ENCODE measurements at places on chromosomes 3 and 15.

DNA sequence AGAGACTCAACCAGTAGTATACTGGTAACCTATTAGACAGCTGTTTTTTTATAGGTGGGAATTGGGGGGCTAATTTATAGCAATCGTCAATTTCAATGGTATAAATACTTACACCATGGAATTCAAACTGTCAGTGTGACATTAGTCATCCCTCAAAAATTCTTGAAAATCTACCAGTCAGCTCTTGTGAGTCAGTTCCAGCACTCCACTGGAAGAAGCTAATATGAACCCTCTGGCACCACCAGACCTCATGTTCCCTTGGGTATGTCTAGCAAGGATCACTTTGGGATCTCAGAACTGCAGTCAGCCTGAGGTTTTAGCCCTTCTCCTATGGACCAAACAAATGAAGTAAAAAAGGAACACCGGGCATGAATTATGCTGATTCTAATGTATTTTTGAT, 11.8 kb upstream of the UACA start:
- no peak for DNase-seq

DNA sequence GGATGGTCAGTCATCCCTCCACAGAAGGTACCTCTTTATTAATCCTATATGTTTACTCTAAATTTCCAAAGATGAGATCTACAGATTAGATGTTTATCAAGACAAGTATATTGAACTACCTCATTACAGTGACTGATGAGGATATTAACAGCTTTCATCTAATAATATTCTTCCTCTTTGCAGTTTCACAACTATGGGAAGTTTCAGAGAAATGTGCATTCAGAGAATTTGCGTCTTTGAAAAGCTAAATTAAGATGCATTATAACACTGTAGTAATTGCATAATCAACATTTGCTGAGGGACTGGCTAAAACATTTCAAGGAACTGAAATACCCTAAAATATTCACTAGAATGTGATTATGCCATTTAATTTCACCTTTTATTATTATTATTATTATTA, 46.7 kb downstream of the MCF2L2 start:
- no peak for DNase-seq

DNA sequence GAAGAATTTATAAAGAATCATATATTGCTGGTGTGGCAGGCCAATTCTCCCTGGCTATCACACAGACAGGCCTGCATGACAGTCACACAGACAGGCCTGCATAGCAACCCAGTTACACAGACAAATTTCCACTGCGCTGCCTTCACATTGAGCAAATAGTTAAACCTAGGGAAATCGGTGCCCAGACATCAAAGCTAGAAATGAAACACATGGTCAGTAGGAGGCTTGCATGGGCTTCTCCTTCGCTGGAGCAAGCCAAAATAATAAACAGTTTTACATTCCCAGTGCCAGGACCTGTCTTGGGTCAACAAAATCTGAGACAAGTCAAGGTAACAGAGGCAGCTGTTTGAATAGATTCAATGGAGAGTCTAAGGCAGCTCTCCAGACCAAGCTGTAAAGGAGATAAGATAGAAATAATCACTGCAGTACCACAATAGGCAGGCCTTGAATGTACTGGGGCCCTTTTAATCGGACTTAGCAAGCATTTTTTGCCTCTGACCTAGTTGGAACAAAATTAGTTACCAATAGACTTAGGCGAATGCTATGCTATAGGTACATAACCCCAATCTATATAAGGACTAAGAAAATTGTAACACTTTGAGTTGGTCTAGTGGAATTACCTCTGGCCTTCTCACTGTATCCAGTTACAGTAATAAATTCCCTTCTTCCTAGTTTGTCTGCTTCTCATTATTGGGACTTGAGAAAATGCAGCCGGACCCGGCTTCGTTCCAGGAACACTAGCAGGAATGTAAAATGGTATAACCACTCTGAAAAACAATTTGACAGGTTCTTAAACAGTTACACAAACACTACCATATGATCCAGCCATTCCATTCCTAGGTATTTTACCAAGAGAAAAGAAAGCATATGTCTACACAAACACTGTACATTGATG, 274.7 kb upstream of the UBE2E2 start:
- DNase-seq: no peak

- no peak for DNase-seq
These were observed 200.7 kb upstream of the TTC14 start for GRCh38 chr3:180401226-180401625.

- no peak for DNase-seq
These were observed 222.0 kb downstream of the STT3B start for GRCh38 chr3:31754575-31755278.

- peak; percentile 20 for DNase-seq
These were observed 27.3 kb downstream of the CEP19 start for GRCh38 chr3:196684548-196685407.

DNA sequence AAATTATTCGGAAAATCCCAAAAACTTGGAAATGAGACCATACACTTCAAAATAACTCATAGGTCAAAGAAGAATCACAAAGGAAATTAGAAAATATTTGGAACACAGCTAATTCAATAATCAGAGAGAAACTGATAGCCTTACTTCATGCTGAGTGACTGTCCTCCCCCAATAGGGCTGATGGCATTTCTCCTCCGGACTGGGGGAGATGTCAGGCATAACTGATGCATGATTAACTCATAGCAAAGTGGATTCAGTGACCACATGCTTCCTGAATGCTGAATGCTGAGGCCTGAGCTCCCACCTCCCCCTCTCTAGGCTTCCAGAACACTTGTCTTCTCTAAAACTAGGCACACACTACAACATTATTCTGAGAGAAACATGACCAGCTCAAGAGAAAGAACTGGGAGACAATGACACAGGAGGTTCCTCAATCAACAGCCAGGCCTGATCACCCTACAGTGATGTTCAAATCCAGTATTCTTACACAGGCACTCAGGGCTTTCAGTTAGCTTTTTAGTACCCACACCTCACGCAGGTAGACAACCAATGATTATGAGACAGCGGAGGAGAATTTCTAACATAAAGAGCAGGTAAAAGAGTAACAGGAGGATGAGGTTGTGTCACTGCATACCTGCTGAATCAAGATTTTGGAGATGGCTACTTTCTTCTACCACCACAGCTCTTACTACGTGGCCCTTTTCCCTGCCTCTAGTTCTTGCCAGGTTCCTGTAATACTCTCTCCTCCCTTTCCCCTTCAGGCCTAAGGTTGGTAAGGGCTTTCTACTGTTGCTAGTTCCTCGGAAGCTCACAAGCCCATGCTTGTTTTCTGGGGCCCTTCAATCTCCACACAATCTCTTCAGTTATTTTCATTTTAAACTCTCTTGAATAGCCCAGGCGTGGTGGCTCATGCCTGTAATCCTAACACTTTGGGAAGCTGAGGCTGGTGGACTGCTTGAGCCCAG, 96.1 kb downstream of the FMN1 start:
- no peak for DNase-seq

DNA sequence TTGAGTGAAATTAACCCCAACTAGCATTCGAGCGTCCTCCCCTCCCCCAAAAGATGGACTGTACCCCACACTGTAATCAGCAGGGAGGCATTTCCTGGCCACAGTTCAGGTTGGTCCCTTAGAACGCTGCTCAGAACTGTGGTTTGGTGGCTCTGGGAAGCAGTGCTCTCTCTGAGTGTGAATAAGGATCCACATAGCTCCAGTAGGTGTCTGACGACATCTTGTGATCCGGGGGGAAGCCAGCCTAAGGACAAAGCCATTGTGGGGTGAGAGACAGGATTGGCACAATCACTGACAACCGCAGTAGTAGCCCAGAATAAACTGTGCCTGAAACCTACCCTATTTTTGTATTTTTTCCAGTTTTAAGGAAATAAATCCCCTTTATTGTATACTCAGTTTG, 125.3 kb downstream of the IGF1R start:
- DNase-seq: no peak

DNA sequence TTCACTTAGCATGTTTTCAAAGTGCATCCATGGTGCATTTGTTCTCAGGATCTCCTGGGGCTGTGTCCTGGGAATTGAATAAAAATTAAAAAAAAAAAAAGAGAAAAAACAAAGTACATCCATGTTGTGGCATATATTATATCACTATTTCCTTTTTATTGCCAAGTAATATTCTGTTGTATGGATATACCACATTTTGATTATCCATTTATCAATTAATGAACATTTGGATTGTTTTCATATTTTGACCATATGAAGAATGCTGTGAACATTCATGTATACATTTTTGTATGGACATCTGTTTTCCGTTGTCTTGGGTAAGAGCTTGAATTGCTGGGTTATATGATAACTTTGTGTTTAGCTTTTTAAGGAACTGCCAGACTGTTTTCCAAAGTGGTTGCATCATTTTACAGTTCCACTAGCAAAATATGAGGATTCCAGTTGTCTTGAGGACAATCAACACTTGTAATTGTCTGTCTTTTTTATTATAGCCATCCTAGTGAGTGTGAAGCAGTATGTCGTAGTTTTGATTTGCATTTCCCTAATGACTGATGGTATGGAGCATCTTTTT, 44.5 kb downstream of the CTDSPL2 start:
- DNase-seq: no peak

- DNase-seq: no peak
These were observed 142.0 kb upstream of the TMC3 start for GRCh38 chr15:81516012-81516411.

DNA sequence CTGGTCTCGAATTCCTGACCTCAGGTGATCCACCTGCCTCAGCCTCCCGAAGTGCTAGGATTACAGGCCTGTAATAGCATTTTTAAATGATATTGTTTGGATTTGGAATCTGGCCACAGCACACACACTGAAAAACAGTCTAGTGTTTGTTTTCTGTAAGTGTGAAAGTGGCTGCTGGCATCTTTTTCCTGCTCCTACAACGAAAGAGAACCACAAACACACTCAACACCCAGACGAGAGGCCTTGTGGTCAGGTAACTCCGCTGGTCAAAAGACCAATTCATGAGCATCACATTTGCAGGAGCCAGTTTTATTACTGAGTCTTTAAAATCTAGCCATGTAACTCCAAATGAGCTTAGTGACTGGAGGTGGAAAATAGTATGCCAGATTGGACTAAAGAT, 50.2 kb downstream of the IMPG2 start:
- no peak for DNase-seq

GRCh38 chr15:55494931-55495330, 13.1 kb downstream of the DNAAF4 start:
- no peak for DNase-seq

DNA sequence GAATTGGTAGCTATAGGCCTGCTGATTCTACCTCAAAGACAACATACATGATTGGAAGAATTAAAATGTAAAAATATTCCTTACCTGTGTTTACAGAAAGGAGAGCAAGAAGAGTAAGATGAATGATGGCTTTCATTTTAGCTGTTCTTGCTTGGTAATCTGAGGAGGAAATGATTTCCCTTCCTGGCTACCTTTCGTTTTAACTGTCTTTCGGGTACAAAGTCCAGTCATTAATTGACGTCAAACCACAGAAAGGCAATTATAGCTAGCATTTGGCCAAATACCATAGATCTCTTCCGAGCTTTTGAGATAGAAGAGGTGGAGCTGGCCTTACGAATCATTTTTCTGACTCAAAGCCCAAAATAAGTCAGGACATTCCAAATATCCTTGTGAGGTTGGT, at the start of gene MUC13:
TSS of gene MUC13 (minus strand) at position 175 of the 400 bp plus-strand sequence. CDS start at position 136, 39 bp downstream.
- no peak for DNase-seq

GRCh38 chr15:57158589-57158988, 217.7 kb upstream of the CGNL1 start:
- DNase-seq: peak; percentile 29

GRCh38 chr15:81783076-81783475, 262.7 kb downstream of the MEX3B start:
- no peak for DNase-seq

GRCh38 chr3:116340680-116341216, 104.5 kb downstream of the LSAMP start:
- no peak for DNase-seq

DNA sequence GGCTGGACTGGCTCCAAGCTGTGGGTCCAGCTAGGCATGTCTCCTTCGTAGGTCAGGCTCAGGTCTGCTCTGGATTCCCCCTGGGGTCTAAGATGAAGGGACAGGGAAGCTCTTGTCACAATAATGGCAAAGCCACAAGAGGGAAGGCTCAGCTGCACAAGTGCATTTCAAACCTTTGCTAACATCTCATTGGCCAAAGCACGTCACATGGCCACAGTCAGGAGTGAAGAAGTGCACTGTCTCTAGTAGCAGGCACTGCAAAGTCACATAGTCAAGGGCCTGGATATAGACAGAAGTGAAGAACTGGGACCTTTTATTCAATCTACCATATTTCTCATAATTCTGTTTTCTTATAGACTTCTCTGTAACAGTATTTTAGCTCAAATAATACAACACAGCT, 20.1 kb downstream of the DLEC1 start:
- DNase-seq: no peak

GRCh38 chr3:14491396-14492190, 48.5 kb downstream of the GRIP2 start:
- no peak for DNase-seq

DNA sequence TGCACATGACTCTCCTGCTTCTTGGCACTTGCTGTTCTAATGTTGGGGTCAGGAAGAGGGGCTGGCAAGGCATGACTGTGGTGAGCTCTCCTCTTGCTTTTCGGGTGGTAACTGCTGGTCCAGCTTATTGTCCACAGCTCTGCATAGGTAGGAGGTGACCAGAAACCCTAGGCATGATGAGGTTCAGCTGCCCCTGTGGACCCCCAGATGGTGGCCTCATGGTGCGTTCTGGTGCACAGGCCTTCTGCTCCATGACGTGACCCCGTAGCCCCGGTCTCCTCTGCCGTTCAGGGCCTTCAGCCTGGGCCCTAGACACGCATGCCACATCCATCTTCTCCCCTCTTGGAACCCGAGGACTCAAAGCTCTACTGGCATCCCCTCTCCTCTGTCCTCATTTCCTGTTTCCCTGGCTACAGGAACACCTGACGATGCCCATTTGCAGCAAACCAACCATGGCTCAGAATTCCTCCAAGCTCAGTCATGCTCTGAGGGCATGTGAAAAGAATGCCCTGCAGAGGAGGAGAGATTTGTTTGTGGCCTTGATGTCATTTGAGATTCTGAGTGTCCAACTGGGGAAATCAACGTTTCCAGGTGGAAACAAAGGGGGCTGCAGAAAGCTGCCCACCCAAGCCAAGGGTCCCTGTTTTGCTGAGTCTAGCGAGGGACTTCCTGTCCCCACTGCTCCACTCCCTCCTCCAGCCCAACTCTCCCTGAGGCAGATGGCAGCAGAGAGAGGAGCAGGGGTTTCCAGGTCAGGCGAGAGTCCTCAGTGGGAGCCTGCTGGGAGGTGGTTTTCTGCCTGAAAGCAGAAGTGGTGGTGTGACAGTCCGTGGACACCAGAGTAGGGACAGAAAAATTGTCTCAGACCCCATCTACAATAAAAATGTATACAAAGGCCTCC, 198.7 kb upstream of the LYSMD4 start:
- no peak for DNase-seq

DNA sequence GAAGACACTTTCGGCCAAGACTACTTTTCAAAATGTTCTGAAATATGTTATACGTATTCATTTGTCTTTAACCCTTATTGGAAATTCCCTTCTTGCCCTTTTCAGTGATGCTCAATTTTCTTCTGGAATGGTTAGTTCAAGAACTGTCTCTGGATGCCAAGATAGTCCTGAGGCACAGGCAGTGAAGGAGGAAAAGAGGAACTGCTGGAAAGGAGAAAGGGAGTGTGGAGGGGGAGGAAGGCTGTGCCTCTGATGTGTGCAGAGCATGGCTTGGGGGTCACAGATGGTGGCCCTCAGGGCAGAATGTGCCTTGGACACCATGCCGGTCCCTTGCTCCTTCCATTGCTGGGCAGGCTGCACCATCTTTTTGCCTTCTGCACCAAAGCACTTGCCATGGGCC, 73.7 kb downstream of the CEP63 start:
- no peak for DNase-seq
